ENCODE measurements at places on chromosomes 6 and 20.

DNA sequence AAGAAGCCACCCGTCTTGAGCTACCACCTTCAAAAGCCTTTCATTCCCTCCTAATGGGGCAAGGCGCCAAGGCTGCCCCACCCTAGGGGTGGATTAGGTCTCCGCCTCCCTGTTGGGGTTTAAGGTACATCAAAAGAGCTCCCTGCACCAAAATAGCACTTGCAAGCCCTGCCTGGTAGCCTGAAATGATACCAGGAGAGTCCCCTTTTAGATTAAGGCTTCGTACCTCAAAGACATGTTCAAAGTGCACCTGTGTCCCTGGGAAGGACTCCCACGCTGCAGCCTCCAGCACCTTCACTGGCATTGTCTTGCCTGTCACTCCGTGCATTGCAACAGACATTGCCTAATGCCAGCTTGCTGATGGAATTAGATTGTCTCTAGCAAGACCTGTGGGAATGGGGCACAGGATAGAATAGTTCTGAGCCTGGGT, 15.7 kb upstream of the CDKN1A start:
- DNase-seq: no peak

DNA sequence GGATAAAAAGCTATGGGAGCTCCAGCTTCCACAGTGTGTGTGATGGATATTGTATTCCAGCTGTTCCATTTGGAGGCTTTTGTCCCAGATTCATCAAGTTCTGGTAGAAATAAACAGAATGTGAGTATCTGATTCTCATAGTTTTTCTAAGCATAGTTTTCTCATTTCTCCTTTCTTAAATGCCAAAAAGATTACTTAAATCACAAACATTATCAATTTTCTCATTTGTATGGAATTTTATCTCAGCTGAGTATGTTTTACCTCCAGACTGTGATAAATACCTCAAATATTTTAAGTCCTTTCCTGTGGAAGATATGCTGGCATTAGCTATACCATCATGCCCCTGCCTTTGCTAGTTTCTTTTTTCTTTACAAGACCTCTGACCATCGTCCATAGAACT, 767.3 kb downstream of the TFAP2A start:
- DNase-seq: no peak

DNA sequence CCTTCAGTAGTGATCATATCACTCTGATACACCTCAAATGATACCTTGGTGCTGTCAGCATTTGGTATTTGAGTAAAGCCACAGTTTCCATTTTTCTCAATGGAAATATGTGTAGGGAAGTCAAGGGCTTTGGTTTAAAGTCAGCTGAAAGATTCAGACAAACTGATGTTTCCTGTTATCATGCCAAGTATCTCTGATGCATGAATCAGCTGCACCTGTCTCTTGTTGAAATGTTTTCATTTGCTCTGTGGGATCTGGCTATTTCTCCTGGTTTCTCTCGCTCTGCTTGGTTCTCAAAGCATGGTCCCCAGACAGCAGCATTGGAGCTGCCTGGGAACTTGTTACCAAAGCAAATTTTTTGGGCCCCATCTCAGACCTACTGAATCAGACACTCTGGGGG, 23.5 kb downstream of the ZFP64 start:
- DNase-seq: no peak

DNA sequence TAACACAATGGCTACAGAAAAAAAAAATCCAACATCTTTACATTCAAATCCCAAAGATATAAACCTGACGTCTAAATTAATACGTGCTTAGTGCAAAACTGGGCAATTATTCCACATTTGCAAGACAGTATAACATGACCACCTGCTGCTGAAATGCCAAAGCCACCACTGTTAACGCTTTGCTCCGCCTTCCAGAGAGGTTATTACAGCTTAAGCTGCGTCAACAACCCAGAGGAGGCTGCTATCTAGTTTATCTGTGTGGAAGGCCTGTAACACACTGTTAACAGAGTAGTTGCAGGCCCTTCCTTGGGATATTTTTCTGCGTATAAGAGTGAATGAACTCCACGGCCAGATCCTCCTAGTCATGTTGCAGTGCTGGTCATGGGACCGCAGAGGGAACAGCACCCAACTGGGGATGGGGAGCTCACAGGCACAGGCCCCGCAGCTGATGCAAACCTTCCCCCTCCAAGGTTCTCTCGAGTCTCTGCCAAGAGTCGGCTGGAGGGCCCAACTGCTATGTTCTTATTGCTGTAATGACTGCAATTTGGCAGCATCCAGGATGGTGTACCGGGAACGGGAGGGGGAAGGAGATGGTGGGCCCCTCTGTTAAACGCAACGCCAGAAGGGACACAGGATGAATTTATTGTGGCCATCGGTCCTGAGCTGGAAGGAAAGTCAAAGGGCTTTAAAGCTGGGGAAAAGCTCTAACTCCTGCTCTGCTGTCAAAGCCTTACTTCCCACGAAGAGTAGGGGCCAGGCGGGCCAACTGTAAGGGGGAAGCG, 993 bp upstream of the NCOA7 start:
- DNase-seq: peak; percentile 30

- DNase-seq: no peak
These were observed 312.9 kb downstream of the GJA1 start for GRCh38 chr6:121748376-121748775.

DNA sequence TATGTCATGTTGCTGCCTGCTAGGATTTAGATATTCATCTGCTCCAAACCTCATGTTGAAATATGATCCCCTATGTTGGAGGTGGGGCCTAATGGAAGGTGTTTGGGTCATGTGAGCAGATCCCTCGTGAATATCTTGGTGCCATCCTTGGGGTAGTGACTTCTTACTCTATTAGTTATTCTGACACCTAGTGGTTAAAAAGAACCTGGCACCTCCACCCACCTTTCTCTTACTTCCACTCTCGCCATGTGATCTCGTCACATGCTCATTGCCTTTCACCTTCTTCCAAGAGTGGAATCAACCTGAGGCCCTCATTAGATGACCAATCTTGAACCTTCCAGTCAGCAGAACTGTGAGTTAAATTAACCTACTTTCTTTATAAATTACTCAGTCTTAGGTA, 549.4 kb upstream of the SYNCRIP start:
- DNase-seq: no peak

GRCh38 chr20:51417250-51418136, 125.0 kb downstream of the NFATC2 start:
- no peak for DNase-seq

DNA sequence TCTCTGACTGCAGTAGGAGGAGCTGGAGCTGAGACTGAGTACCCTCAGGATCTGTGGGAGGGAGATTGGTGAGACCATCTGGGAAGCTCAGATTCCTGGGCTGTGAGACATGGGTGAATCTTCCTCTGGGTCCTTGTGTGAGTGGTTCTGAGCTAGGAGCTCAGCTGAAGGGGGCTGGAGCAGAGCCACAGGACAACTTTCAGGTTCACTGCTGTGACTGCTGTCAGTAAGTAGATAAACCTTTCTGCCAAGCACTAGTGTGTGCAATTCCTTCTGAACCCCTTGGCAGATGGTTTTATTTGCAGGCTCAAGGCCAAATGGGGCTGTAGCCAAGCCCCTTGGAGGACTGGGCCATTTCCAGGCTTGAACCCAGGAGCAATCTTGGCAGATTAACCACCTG, 49.6 kb upstream of the SNAP91 start:
- no peak for DNase-seq

Data from activated CD4-positive, alpha-beta T cell treated with anti-CD3 and anti-CD28 coated beads for 4 hours (primary cell).